ENCODE measurements at places on chromosomes 13 and 19.

GRCh38 chr13:47480121-47480520 is 521.0 kb downstream of the SUCLA2 start:
- no peak for DNase-seq

DNA sequence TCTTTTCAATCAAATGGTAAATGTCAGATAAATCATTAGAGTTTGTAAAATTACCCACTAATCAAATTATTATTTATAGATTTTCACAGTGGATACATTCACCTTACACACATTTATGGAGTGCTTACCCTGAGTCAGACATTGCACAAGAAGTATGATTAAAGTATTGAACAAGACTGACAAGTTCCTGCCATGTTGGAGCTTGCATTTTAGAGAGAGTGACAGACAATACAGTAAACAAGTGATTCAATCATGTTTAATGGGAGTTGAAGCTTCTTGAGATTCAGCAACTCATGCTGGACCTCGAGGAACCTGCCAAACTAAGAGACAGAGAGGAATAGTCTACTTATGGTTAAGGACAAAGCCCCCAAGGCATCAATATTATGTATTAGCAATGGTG is 487.8 kb downstream of the PCDH17 start:
- no peak for DNase-seq

DNA sequence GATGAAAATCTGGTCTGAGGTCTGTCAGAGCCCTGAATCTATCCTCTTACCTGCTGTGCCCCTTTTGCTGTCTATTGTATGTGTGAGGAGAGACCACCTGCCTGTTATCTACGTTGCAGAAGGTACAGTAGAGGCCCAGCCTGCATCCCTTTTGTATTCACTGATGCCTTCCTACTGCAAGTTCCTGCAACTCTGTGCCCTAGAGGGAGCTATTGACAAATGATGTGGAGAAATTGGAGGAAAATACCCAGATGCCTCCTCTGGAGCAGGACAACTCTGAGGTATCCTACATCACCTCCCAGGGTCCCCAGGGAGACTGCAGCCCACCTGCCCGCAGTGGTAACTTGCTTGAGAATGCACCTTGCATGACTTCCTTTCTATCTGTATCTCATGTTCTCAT is 33.7 kb downstream of the SIAH3 start:
- DNase-seq: no peak

DNA sequence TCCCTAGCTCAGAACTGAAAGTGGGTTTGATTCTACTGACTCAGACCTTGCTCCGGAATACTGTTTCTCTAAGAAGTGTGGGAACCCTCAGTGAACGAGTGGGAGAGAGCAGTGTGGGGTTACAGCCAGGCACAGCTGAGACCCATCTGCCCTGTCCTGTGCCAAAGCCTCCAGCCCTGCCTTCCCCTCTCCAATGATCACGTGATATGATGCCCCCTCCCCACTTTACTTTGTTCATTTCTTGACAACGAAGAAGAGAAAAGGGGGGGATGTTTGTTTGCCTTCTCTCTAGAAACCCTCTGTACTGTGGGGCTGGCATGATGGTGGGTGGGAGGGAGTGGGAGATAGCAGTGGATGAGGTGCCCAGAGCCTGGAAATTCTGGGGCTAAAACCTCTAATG is 96.0 kb downstream of the RNASEH2B start:
- DNase-seq: no peak

GRCh38 chr13:113526466-113527220 is 36.1 kb upstream of the DCUN1D2 start:
- DNase-seq: no peak

Data from stimulated activated CD8-positive, alpha-beta memory T cell treated with anti-CD3 and anti-CD28 coated beads, Interleukin-4, amount 100 ng/mL, for 48 hours (primary cell).